ENCODE measurements at places on chromosomes 7 and 10.

GRCh38 chr10:122044045-122044661 lies 55.2 kb downstream of the TACC2 start:
- DNase-seq: peak; percentile 50

DNA sequence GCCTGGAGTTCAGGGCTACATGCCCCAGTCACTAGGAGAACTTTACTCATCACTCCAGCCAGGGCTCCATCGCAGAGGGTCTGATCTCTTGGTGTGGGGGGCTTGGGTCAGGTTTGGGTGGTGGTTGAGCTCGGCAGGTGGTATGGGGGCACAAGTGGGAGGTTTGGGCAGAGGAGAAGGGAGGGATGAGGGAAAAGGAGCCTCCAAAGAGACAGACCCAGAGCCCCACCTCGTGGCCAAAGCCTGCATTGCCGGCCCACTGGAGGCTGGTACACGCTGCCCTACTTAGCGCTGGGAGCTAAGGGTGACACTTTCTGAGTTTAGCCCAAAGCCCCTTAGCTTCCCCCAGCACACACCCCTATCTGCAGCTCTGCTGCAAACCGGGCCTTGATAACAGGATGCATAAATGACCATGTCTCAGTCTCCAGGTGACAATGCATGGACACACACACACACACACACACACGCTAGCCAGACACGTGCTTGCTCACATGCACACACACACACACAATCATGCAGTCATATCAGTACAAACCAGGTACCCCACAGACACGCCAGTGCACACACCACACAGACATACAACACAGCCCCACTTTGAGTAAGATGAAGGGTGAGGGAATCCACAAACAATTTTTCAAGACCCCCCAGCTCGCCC lies 14.7 kb downstream of the LZTS2 start:
- peak; percentile 45 for DNase-seq

DNA sequence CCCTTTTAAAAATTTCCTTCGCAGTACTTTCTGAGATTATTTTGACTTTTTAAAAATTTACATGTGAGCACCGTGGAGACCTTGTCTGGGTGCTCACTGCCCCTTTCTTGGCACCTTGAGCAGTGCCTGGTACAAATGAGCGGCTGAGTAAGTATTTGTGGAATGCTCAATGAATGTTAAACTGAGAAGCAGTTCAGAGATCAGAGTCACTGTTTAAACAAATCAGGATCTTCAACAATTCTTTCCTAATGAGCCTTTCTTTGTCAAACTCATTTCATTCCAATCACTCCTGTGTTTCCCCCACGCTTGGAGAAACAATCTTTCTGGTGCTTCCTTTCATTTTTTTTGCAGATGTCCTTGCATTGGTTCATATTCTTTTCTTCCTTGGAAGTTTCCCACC lies 611.3 kb upstream of the GALNT17 start:
- no peak for DNase-seq

GRCh38 chr7:92695308-92696261 lies 105.4 kb upstream of the FAM133B start:
- DNase-seq: peak; percentile 56

DNA sequence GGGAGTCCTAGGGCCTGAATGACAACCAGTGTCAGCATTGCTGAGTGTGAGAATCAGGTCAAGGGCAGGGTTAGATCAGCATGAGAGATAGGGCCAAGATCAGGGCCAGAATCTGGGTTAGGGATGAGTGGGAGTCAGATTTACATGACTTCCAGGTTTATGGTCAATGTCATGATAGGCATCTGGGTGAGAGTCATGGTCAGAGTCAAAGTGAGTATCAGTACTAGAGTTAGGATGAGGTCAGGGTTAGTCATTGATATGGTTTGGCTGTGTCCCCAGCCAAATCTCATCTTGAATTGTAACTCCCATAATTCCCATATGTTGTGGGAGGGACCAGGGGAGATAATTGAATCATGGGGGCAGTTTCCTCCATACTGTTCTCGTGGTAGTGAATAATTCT lies 12.3 kb downstream of the MRPS24 start:
- no peak for DNase-seq

- DNase-seq: no peak
Measured at GRCh38 chr7:39605087-39605486, 18.3 kb upstream of the RALA start.

- no peak for DNase-seq
Measured at GRCh38 chr10:84850826-84851225, 522.4 kb downstream of the CCSER2 start.

- DNase-seq: no peak
Measured at GRCh38 chr7:40544871-40545303, 410.1 kb downstream of the SUGCT start.

DNA sequence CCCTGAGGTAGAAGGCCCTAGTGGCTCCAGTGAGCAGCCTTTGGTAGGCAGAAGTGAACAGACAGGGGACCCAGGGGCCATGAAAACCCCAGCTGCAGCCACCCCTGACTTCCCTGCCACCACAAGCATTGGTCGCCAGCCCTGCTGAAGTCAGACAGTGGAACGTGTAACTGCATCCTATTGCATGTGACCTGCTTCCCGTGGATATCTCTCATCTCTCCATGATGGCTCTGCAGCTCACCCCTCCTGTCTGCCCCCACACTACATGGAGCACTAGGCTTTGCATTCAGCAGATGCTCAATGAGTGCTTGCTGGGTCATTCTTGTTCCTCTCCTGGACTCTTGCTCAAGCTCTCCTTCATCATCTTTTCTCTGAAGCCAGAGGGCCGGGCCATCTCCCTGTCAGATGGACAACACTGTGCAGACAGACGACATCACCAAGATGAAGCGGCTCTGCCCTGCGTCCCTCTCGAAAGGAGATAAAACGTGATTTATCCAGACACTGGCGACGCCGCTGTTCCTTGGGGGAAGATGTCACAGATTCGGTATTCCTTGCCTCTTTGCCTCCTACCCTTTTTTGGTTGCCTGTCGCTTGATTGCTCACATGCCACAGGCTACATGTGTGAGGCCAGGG lies 117.5 kb downstream of the SH3PXD2A start:
- DNase-seq: no peak

DNA sequence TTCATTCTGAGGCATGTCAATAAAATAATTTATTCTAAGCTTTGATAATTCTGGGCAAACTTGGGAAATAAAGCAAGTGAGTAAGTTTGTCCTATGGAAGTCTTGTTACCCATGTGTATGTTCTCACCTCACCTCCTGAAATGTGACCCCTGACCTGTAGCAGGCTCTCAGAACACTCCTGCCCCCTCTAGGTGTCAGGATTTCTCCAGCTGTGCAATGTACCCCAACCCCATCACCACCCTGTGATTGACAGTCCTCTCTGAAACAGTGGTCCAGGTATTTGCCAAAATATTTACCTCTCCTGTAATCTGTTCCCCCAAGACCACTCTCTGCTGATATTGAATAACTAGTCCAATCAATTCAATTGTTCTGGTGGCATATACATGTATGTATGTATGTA lies 122.6 kb upstream of the PTER start:
- DNase-seq: no peak

DNA sequence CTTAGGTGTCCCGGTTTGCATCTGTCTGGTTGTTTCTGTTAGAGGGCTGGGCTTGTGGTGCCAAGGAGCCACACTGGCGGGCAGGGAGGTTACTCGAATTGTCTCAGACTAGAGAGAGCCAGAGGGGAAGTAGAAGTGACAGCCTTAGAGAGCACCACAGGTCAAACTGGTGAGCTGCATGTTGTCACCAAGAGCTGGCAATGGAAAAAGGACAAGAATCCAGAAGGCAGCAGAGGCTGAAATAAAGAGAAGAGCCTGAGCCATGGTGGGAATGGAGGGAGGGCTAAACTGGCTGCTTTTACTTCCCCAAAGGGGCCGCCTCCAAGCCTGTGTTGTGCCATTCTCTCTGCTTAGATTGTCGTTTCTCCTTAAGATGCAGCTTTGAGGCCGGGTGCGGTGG lies 31.1 kb upstream of the RHBDD2 start:
- no peak for DNase-seq

GRCh38 chr7:117231047-117231359 lies 91.9 kb downstream of the WNT2 start:
- DNase-seq: no peak

DNA sequence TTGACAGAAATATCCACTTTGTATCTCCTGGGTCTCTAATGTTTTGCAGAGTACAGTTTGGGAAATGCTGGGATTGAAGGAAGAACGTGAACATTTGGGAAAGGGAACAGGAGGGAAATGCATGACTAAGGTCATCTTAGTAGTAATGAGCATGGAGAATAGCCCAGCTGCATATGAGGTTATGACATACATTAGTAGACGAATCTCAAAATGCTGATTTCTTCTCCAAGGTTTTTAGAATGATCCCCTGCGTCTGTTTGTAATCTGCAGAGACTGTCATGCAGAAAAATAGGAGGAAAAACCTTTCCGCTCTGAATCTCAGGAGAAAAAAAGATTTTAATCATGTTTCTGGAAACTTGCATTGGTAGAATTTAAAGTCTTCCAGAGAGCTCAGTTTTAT lies 133.6 kb downstream of the PPP1R9A start:
- no peak for DNase-seq

DNA sequence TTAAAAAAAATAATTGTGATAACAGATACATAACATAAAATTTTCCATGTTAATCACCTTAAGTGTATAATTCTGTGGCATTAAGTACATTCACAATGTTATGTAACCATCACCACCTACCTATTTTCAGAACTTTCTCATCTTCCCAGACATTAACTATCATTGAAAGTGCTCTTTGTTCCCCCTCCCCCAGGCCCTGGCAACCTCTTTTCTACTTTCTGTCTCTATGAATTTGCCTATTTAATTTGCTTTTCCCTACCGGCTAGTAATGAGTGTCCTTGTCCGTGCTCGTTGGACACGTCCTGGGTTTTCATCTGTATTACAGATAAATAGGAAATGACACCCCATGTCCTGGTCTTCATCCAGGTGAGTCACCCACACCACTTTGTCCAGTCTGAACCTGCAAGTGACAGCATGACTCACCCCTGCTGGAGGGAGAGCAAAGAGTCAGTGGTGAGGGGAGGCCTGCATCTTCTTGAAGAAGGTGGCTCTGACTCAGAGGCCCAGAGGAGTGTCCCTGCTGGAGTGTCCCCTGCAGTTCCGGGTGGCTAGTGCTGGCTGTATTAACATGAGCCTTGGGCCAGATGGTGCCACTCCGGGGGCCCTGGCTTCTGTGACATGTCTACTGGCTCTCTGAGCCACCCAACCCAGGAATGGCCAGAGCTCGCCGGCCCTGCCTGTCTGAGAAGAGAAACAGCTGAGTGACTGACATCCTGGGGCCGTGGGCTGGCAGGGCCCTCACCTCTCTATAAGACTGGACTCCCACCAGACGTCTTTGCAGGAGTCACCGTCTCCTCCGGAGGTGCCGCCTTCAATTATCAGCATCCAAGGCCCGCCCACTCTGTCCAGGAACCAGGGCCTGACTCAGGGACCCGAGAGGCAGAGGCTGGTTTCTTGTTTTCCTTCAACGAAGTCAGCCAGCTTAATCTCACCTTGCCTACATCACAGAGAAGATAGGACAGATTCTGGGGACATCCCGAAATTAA lies 503.2 kb upstream of the MKI67 start:
- DNase-seq: no peak

- no peak for DNase-seq
Measured at GRCh38 chr10:78778444-78779338, 290.1 kb upstream of the ZMIZ1 start.

DNA sequence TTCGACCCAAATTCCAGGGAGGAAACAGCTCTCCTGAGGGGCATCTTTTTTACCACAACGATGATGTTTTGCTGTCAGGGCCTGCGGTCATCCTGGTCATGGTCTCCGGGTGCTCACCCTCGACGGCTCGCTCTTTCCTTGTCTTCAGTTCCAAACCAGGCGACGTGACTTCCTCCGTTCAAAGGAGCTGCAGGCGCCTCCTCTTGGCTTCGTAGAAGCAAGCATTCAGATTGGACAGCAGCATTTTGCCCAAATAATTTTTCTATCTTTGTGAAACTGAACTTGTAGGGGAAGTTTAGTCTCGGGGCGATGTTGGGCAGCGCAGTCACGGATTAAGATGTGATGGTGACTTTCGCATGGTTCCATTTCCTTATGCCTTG lies 208.9 kb downstream of the DNAJB6 start:
- DNase-seq: no peak

GRCh38 chr7:69042138-69042537 lies 556.1 kb upstream of the AUTS2 start:
- no peak for DNase-seq

GRCh38 chr7:28068811-28069216 lies 111.8 kb downstream of the JAZF1 start:
- no peak for DNase-seq

DNA sequence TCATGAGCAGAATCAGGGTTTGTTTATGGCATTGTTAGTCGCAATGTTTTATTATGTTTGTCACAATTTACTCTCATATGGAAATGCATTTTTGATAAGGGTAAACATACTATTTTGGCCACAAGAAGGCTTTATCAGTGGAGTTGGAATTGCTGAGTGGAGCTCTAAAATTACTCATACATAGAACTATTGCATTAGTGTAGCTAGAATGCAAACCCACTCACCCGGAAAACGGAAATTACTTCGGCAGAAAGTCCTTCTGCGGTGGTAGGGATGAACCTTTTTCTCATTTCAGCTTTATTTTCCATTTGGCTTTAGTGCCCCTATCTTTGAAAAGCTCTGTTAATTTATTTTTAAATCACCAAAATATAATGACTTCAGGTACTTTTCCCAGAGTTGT lies 42.8 kb upstream of the NPY start:
- no peak for DNase-seq

GRCh38 chr7:47241112-47242065 lies 340.5 kb downstream of the TNS3 start:
- DNase-seq: no peak

GRCh38 chr10:52755297-52756062 lies 17.1 kb downstream of the MBL2 start:
- DNase-seq: no peak

DNA sequence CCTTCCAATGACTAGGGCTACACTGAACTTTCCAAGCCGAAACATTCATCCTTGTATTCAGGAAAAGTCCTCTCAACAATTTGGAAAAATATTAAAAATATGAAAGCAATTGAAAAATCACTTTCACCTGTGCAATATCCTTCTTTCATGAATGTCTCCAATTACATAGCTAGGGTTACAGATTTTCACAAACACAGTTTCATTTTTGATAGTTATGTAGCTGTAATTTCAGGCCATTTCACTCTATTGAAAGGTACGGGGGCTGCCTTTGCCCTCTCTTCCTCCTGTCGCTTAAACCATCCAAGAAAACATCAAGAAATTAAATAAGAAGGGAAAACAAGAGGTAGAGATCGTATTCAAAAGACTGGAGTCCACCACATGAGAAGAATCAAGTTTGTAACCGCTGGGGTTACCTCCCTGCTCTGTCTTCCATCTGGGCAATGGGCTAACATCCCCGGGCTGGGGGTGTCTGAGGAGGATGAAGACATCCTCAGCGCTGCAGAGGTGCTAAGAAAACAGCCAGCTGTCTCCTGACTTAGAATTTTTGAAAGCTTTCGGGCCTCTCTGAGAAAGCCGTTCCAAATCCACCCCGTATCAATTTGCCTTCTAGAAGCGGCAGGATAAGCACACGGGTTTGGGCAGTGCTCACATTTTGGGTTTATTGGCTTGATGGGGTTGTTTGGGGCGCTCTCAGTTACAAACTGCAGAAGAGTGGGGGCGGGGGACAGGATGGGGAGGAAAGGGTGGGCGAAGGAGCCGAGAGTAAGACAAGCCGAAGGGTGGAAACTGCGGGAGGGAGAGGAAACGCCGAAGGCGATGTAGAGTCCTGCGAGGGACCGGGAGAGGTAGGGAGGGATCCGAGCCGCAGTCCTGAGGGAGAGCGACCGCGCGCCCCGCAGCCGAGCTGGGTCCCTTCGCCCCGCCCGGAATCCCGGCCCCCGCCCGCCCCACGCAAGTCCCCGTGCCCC lies 24.3 kb upstream of the VAX1 start:
- DNase-seq: no peak

Measured in SHP77 (cell line).